ENCODE measurements at places on chromosomes 16 and 17.

DNA sequence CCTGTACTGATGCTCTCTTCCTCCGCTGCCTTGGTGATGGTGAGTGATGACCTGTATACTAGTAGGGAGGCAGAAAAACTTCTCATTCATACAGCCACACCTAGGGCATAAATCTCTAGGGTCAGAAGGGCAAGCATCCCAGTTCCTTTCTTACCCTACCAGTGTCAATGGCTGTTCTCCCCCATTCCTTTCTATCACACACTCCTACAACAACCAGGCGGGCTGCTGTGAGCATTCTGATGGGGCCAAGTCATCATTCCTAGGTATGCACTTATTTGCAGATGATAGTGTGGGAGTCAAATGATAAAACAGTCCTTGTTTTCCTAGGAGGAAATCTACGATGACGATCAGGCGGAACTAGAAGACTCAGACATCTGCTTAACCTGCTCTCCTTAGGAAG lies 14.0 kb upstream of the SLC6A4 start:
- no peak for DNase-seq

GRCh38 chr16:1610899-1611632 lies 806 bp downstream of the IFT140 start:
- DNase-seq = no peak

GRCh38 chr16:3993052-3993785 lies 112.7 kb upstream of the CREBBP start:
- DNase-seq = no peak

DNA sequence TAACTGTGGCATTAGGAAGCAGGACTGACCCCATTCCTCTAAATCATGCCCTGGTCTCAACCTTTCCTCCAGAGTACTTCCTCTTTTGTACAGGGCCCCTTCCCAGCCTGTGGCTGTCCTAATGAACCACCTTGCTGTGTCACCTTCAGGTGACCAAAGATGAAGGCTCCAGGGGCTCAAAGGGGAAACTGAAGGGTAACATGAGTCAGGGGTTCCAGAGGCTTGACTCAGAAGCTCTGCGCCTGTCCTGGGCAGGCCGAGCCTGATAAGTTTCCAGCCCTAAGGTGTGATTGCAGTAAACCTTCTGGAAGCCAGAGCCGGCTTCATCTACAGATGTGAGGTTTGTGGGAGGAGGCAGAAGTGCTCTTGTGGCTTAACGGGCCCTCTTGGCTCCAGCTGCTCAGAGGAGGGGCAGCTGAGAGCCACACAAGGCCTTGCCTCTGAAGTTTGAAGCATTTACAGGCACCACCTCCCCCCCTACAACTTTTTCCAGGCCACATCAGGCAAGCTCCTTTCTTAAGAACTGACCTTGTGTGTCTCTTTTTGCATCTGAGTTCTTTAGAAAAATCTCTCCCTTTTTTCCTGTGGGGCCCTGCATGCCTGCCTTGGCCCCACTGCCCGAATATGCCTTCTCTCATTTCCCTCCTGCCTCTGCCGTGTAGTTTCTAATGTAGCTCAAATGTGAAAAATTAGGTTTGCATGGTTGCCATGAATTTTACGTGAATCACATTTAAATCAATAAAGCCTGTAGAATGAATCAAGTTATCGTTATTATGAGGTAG lies 149.9 kb downstream of the CLEC16A start:
- no peak for DNase-seq

- DNase-seq = no peak
Measured at GRCh38 chr17:43962479-43962878, 8.7 kb upstream of the PYY start.
